ENCODE measurements at places on chromosomes 2 and 18.

DNA sequence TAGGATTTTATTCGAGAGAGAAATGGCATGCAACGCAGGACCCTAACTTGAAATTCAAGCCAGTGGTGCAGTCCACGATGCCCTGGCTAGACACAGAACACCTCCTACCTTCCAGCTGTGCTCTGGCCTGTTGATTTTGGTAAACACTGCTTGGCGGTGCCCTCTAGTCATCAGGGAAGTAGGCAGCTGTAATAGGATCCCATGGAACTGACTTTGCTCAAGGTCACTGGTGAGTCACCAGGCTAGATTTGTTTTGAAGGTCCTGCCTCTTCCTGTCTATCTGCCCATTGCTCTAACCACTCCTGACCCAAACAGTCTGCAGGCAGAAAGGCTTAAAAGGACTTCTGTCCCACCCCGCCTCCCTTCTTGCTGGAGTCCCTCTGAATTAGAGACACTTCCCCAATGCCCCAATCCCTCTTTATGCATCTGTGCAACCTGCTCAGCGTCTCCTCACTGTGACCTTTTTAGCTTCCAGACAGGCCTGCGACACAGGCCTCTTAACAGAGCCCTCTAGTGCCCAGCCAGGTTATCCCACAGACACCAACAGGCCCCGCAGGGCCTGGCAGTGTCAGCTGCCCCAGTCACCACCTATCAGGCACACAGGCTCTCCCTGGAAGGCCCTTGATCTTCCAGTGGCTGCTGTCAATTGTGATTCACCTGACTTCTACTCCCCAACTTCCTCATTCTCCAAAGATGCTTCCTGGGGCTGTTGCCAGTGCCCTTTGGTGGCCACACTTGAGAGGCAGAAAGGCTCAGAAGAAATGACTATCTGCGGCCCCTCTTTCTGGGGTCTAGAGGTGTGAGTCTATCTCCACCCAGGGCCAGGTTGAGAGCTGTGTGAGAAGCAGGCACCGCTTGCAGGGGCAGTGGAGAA, 5.2 kb downstream of the TMEM127 start:
- peak; percentile 31 for DNase-seq

- no peak for DNase-seq
Measured at GRCh38 chr2:127498386-127498785, 27.9 kb downstream of the IWS1 start.

GRCh38 chr2:174888146-174888545, 117.0 kb downstream of the CHN1 start:
- DNase-seq, result no peak

- peak; percentile 6 for DNase-seq
Measured at GRCh38 chr2:230738391-230738811, 25.8 kb downstream of the CAB39 start.

GRCh38 chr18:9240270-9240669, 94.3 kb upstream of the TWSG1 start:
- no peak for DNase-seq
